Fibroblast of lung (primary cell): ENCODE measurements at places on chromosomes 13 and 19.

GRCh38 chr13:73521290-73521624 lies 462.5 kb downstream of the KLF5 start:
- DNase-seq, result no peak

DNA sequence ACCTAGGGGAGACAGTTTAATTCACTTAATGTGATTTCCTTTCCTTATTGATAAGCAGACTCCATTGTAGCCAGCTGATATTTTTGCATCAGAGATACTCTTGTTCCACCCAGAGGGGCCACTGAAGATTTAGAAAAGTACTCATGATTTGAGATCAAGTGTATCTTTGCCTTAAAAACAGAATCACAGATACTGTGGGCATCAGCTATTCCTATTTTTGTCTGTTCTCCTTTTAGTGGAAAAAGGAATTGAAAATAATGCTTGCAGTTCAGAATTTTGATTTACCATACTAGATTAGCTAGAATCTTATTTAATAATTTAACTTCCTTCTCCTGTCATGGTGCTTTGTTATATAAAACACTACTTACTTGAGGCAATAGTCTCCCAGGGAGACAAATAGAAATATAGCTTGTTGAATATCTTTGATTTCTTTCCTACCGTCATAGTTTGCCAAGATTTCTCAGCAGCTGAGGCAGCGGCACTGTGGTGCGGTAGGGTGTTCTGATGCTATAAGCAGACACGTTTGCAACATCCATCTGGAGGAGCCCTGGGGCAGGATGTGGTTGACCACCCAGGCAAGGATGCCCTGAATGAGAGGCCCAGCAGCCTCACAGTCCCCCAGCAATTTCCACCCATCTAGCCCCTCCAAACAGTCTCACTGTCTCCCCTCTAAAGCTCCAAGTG lies 47.0 kb upstream of the RAP2A start:
- DNase-seq, result no peak

- DNase-seq, result no peak
Observed at GRCh38 chr19:4319067-4319718, 14.8 kb downstream of the FSD1 start.

DNA sequence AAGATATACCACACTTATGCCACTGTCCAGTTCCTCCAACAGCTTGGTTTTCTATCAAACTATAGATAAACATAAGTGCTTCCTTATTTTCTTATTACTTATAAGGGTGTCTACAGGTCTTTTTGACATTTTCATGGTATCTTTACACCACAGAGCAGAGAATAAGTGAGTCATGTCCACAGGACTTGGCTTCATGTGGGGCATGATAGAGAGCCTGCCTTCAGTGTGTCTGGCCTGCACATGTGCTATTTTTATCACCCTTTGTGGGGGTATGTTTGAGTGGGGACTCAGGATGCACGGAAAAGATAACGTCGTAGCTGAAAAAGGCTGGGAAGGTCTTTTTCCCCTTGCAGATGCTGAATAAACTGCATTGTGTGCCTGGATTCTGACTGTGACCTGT lies 8.1 kb upstream of the STOML3 start:
- no peak for DNase-seq

- DNase-seq, result no peak
Observed at GRCh38 chr13:80033951-80034350, 307.0 kb downstream of the SPRY2 start.

- peak; percentile 96 for DNase-seq
Observed at GRCh38 chr19:46963093-46963734, 56.4 kb upstream of the NPAS1 start.

GRCh38 chr13:98515818-98516465 lies 61.0 kb downstream of the STK24 start:
- peak; percentile 58 for DNase-seq

GRCh38 chr19:38175422-38175821 lies 48.6 kb downstream of the DPF1 start:
- no peak for DNase-seq

DNA sequence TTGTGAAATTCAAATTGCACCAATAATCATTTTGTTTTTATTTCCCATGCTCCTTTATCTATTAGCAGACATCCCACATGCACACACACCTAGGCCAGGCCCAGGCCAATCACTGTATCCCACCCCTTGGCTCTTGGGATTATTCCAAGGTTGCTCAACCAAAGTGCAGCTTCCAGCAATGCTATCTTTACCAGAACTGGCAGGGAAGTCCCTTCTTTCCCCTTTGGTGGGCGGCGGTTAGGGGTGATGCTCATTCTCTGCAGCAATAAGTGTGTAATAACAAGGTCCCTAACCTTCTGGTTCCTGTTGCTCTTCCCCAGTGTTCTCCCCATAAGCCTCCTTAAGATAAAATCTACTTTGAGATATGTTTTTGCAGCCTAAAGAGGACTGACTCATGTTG lies 18.3 kb upstream of the KCTD12 start:
- DNase-seq, result no peak

- DNase-seq, result peak; percentile 83
Observed at GRCh38 chr13:110023729-110024644, 237.6 kb upstream of the IRS2 start.

GRCh38 chr19:16899566-16900075 lies 10.8 kb downstream of the F2RL3 start:
- DNase-seq, result peak; percentile 15
